ENCODE measurements at places on chromosomes 5 and 9.

- DNase-seq, result no peak
Measured at GRCh38 chr5:8729437-8729836, 816.4 kb downstream of the SEMA5A start.

- no peak for DNase-seq
Measured at GRCh38 chr9:109726119-109726518, 53.9 kb upstream of the PALM2AKAP2 start.

DNA sequence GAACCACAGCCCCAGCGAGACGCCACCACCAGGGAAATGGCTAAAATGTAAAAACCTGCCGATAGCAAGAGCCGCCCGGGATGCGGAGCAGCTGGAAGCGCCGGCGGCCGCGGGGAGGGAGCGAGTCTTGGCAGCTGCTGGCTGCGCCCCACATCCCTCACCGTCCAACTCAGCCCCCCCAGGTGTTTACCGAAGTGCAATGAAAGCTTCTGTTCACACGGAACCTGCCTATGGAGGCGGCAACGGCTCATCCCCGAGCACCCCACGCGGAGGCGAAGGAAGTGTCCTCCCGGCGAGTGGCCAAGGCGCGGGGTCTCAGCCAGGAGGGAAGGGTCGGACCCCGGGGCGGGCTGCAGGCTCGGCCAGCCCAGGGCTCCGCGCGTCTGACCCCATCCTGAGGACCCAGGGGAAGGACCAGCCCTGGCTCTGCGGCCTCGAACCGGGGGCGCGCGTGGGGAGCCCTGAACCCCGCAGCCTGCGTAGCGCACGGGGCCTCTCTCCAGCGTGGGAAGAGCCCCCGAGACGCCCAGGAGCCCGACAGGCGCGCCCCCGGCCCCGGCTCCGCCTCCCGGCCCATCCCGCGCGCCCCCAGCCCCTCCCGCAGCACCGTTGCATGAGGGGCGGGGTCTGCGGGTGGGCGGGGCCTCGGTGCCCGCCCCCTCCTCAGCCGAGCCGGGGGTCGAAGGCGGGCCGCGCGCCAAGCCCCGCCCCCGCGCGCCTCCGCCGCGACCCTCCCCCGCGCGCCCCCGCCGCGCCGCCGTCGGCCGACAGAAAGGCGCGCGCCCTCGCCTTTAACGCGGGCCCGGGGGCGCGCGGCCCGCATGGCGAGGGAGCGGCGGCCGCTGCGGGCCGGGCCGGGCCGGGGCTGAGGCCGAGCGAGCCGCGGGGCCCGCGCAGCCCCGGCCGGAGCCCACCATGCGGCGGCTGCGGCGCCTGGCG is at the start of gene DIPK1B:
Gene DIPK1B, plus strand, starts transcription at position 822 of the 939 bp plus-strand sequence. Its CDS starts 94 bp downstream, at position 916.
- no peak for DNase-seq

DNA sequence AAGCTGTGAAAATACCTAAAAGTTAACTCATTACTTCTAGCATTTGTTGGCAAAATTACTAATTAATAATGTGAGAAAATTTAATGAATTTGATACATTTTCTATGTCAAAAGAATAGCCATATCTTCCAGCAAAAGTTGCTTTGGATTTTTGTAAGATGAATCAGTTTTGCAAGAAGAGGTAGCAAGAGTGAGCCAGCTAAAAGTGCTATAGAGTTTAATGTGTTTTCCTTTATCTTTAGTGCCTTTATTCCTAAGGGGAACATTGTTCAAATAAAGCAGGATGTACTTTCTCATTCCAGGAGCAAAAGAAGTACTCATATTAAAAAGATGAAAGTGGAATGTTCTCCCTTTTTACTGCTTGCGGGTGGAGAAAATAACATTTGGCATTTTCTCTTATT is 622.2 kb downstream of the ANXA1 start:
- DNase-seq, result no peak

DNA sequence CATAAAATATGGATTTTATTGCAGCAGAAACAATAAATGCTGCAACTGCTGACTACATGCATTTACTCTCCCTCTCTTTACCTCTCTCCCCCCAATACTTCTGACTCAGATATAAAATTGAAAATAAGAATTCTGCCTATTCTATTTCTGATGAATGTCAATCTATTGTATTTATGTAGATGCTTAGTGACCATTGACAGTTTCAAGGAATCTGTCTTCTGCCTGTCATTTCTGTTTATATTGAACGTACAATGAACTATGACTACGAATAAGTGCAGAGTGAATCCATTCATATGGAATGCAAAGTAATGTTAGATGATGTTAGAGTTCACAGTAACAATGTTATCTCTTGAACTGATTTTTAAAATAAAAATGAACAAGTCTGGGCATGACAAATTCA is 898 bp downstream of the CDH10 start:
- DNase-seq, result no peak

GRCh38 chr9:15253786-15254185 is 53.2 kb downstream of the TTC39B start:
- no peak for DNase-seq

DNA sequence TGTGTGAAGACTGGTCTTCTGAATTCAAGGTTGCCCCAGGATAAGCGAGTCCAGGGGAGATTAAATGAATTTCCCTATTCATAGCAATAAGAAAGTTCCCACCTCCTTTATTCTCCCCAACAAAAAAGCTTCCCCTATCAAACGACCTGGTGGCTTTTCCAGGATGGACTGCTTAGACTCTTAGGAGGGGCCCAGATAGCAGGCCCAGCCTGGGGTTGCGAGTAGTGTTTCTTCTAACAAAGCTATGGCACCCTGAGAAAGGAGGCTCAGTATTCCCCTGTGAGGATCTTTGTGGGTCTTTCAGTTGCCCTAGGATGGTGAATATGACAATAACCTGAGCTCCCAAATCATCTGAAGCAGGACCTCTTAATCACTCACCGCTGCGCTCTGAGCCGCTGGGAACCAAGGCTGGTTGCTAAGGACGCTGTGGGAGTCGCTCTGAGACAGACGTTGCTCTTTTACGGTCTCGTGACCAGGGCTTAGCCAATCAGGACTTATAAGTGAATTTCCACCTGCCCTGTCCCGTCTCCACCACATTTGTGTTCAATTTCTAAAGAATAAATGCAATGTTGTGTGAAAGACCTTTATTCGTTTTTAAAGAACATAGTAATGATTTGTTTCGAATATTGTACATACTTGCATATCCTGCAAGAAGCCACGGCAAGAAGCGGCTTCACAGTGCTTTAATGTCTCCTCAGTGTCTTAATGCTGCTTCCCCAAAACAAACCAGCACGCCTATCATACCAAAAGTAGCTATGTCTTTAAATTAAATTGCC is at the start of gene TMEM232:
Gene TMEM232, minus strand, starts transcription at position 423 of the 776 bp plus-strand sequence. CDS start 59,319 bp downstream, outside the sequence.
- peak; percentile 46 for DNase-seq

- DNase-seq, result no peak
Measured at GRCh38 chr9:2208465-2208864, 193.3 kb downstream of the SMARCA2 start.

DNA sequence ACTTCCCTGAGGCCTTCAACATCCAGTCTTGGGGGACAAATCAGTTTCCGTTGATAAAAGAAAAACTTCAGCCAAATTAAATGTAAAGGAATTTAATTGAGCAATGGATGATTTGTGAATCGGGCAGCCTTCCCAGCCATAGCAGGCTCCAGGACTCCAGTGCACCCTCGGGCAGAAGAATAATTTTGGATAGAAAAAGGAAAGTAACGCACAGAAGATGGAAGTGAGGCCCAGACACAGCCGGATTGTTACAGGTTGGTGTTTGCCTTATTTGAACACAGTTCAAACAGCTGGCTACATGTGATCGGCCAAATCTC is 19.1 kb downstream of the MRPL36 start:
- DNase-seq, result no peak

DNA sequence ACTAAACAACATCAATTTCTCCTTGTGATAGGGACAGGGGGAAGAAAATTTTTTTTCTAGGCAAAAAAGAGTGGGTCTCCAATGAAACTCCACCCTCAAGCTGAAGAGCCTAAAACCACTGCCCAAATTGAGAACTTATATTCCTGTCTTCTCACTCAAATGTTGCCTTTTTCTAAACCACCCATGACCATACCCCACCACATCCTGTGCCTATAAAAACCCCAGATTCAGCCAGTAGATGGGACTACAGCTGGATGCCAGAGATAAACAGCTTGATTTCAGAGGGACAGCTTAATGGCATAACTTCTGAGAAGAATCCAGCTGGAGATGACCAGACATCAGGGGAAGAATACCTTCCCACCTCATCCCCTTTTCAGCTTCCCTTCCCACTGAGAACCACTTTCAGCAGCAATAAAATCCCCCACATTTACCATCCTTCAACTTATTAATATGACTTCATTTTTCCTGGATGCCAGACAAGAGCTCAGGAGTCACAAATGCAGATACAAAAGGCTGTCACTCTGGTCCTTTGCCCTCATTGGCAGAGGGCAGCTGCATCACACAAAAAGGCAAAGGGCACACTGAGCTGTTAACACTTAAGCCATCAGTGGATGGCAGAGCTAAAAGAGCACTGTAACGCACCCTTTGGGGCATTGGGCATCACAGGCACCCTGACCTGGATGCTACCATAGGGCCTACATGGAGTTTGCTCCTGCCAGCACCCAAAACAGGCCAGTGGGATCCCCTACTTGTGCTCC is 972.5 kb upstream of the CTNND2 start:
- DNase-seq, result no peak

GRCh38 chr9:114953959-114954358 is 23.6 kb upstream of the TNFSF8 start:
- no peak for DNase-seq

GRCh38 chr9:114560956-114561355 is 26.6 kb upstream of the ATP6V1G1 start:
- DNase-seq, result no peak

GRCh38 chr9:31983895-31984294 is 400.5 kb upstream of the ACO1 start:
- DNase-seq, result no peak

- no peak for DNase-seq
Measured at GRCh38 chr5:160703547-160704189, 148.3 kb downstream of the ATP10B start.

- DNase-seq, result no peak
Measured at GRCh38 chr5:76462097-76462667, 59.1 kb downstream of the IQGAP2 start.

- no peak for DNase-seq
Measured at GRCh38 chr5:107900721-107901120, 230.0 kb upstream of the EFNA5 start.

DNA sequence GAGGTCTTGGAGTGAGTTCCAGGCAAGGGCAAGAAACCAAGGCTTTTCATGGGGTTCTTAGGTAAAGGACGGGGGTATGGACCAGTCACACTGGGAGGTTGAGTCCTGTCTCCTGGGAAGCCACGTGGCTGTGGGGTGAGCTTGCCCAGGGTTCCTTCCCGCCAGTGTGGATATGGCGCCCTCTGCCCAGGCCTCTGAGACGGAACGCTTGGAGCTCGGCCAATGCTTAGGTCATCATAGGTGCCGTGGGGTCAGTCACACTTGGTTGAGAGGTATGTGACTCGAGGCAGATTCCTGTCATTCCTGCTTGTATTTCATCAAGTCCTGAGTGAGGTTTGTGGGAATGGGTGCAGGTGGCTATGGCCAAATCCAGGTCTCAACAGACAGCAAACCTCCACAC is 46.2 kb downstream of the TENT4A start:
- DNase-seq, result no peak

DNA sequence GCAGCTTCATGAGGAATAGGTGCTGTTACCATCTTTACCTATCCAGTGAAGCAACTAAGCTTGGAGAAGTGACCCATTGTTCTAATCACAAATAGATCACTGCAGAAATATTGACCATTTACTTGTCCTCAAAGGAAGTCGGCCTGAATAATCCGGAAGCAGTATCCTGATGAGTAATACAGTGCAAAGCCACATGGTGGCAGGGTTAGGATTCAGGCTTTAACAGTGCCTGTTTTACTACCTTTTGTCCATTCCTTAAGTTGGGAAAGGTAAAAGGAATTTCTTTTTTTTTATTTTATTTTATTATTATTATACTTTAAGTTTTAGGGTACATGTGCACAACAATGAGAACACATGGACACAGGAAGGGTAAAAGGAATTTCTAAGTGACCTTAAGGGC is 336.3 kb downstream of the KDM4C start:
- no peak for DNase-seq

- DNase-seq, result no peak
Measured at GRCh38 chr9:97480174-97480573, 21.3 kb upstream of the TMOD1 start.

DNA sequence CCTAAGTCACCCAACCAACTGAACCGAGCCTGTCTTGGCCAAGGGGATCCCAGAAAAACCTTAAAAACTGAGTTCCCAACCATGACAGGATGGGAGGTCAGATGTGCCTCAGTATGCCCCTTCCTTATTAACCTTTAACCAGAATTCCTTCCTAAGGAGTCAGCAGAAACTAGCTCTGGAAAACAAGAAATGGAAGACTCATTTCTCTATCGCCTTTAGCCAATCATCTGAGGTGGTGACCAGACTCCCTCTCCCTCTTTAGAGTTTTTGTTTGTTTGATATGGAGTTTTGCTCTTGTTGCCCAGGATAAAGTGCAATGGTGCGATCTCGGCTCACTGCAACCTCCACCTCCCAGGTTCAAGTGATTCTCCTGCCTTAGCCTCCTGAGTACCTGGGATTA is 37.5 kb downstream of the SLC28A3 start:
- no peak for DNase-seq

- DNase-seq, result no peak
Measured at GRCh38 chr5:119336845-119337580, 18.8 kb upstream of the TNFAIP8 start.

- DNase-seq, result no peak
Measured at GRCh38 chr5:93570294-93571113, 10.5 kb downstream of the NR2F1-AS1 start.

Data from renal cortex interstitium (tissue), 15 donors.